ENCODE measurements at places on chromosomes 7 and 10.

- no peak for DNase-seq
Observed at GRCh38 chr7:151629713-151630272, 110.1 kb upstream of the RHEB start.

- peak; percentile 84 for DNase-seq
Observed at GRCh38 chr7:150428671-150429451, 21.6 kb upstream of the GIMAP8 start.

DNA sequence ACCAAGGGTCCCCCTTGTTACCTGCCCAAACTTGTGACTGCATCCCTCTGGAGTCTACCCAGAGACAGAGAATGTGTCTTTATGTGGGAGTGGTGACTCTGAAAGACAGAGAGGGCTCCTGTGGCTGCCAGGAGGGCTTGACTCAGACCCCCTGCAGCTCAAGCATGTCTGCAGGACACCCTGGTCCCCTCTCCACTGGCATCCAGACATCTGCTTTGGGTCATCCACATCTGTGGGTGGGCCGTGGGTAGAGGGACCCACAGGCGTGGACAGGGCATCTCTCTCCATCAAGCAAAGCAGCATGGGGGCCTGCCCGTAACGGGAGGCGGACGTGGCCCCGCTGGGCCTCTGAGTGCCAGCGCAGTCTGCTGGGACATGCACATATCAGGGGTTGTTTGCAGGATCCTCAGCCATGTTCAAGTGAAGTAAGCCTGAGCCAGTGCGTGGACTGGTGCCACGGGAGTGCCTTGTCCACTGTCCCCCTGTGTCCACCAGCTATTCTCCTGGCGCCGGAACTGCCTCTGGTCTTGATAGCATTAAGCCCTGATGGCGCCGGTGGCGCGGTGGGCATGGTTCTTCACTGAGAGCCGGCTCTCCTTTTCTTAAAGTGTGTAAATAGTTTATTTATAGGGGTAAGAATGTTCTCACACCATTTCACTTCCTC lies 19.4 kb upstream of the SH2D4B start:
- no peak for DNase-seq

- DNase-seq = no peak
Observed at GRCh38 chr7:71419546-71420337, 287.8 kb downstream of the GALNT17 start.

GRCh38 chr7:47982610-47983009 lies 3.2 kb upstream of the HUS1 start:
- no peak for DNase-seq

DNA sequence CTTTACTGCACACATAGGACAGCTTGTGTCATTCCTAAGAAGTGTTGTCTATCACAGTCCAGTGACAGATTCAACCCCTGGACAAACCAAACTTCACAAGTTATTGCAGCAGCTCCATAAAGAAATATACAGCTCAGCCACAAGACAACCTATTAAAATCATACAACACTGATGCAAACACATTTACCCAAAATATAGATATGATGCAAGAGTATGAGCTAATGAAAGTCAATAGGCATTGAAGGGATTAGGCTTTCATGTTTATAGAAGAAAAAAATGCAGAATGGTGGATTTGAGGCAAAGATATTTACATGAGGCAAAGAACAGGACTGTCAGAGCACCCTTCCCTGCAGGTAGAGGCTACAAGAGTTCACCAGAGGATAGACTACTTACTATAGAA lies 14.9 kb upstream of the RAPGEF5 start:
- DNase-seq = no peak

- DNase-seq = no peak
Observed at GRCh38 chr7:22117222-22117621, 171.5 kb upstream of the CDCA7L start.

Measured in Caki2 (cell line).